ENCODE measurements at places on chromosomes 1 and 21.

- DNase-seq = no peak
Observed at GRCh38 chr1:53603431-53603830, 135.5 kb downstream of the GLIS1 start.

- no peak for DNase-seq
Observed at GRCh38 chr1:182149411-182149965, 88.0 kb upstream of the ZNF648 start.

DNA sequence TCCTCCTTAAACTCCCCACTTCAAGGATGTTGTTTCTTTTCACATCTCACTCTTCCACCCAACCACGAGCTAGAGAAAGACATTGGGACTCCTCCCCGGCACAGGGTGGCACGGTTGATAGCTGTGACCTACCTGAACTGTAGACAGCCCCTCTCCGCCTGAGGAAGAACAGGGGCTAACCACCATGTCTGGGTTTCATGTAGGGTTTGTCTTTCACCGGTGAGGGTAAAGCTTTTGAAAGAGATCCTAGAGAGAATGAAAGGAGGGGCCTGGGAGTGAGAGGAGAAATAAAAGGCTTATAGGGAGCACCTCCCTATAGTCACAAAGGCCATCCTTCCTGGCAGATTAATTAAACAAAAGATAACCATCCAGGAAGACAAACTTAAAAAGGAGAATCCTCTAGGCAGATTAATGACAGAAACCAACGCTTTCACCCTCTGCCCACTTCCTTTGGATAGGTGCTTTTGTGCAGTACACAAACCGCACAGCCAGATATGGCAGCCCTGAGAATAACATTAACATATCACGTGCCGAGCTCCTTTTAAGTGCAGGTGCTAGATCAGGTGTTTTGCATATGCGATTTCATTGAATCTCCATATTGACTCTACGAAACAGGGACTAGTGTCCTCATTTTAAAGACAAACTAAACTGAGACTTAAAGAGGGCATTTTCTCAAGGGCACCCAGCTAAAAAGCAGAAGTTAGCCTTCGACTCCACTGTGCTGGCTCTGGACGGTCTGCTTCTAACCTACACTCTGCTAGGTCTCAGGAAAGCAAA lies 178.1 kb upstream of the RUNX1 start:
- no peak for DNase-seq

GRCh38 chr1:206909161-206909882 lies 12.1 kb downstream of the IL24 start:
- no peak for DNase-seq

DNA sequence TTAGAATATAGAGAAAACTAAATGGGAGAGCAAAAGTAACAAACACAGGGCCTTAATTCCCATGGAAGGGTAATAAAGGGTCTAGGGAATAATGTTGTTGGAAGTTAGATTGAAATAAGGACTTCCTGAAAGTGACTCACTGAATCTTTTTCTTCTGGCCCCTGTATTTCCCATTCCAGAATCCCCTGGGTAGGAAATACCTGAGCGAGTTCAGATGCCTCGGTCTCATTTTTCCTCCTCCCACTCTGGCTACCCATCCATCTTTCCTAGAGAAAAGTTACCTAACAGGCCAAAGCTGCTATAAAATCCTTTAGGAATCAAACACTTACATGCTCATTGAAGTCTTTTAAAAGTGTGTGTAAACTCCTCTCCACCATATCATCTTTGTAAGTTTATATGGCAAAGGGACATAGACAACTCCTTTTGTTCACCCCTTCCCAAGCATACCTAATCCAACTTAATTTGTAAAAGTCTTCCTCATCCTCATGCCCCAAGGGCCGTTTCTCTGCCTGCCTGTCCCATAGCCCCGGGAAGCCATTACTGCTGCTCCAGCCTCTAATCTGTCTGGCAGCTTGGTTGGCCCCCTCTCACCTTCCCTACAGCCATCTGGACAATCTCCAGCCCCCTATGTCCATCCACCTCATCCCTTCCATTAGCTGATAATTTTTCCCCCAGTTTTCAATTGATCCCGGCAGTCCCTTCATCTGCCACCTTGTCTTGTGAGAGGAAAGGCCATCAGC lies 3.3 kb upstream of the MEF2D start:
- DNase-seq = no peak

DNA sequence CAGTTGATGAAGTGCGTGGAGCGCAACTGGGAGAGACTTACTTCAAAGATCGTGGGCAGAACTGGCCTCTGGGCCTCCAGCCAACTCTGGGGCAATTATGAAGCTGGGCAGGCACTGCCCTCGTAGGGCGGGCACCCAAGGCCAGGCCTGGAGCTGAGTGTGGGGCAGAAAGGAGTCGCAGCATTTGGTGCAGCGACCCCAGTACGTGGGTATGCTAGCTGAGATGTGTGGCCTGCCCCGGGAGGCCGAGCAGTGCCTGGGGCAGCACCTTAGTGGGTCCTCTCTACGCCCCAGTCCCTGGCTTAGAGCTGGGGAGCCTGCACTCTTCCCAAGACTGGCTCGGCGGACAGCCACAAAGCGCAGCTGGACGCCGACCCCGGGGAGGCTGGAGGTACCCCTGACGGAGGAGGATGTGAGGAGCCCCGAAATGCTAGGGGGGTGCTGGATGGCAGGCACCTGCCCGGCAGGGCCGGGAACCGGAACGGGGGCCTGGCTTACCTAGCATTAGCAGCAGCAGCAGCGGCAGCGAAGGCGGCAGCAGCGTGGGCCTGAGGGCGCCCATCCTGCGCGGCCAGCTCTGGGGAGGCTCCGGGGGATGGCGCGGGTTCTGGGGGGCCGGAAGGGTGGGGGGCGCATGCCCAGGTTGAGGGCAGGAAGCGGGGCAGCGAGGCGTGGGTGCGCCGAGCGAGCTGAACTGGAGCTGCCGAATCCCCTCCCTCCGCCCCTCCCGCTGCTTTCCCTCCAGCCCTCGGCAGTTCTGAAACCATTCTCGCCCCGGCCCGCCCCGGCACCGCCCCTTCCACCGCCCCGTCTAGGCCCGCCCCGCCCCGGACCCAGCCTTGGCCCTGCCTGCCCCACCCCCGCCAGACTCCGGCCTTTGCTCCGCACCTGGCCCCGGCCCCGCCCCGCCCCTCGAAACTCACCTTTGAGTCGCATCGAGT lies at the start of gene IGSF8:
TSS of gene IGSF8 (minus strand) at position 709 of the 941 bp plus-strand sequence. CDS start at position 562, 147 bp downstream.
- no peak for DNase-seq

Measured in H1 (cell line).